Activated CD8-positive, alpha-beta T cell treated with anti-CD3 and anti-CD28 coated beads for 36 hours (primary cell): ENCODE measurements at places on chromosomes 4 and X. TPM values are rescaled to one million over a fixed set of nuclear protein-coding genes. Genes with fewer than 3 reads are reported as not detected.

Gene SPATA4
- not detected for total RNA-seq

DNA sequence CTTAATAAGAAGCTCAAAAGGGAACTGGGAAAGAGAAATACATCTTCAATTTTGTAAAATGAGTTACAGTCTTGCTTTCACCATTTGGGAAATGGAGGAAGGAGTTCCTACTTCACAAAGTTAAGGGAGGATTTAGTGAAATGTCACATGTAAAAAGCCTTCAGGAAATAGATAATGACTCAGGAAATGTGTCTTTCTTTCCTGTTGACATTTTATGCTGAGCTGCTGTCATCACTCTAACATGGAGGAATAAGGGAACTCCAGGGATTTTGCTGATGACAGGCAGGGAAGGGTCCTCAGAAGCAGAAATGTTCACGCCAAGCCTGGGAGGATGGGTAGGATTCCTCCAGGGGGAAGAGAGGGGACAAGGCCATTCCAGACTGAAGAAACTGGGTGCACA, 251.1 kb downstream of the USP46 start:
- no peak for DNase-seq

Gene STAP1
- 3.0 TPM for total RNA-seq

- DNase-seq, result no peak
Measured at GRCh38 chrX:69357317-69357716, 146.8 kb upstream of the NALF2 start.
